ENCODE measurements at places on chromosomes 3 and 15.

DNA sequence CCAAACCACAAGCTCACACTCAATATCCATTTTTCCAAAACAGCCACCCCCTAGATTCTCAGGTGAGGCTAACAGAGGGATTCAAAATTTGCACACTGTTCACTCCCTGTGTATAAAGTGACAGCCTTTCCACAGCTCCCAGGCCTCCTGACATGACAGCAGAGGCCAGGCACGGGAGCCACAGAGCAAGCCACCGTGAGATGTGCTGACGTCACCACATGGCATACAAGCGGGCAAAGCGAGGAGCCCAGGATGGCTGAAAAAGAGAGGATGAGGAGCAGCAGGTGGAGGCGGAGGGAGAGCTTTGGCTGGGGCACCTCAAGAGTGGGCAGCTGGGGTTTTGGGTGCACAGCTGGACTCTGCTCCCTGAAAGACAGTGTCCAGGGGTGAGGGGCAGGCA lies 27.1 kb downstream of the EHD4 start:
- DNase-seq, result no peak

DNA sequence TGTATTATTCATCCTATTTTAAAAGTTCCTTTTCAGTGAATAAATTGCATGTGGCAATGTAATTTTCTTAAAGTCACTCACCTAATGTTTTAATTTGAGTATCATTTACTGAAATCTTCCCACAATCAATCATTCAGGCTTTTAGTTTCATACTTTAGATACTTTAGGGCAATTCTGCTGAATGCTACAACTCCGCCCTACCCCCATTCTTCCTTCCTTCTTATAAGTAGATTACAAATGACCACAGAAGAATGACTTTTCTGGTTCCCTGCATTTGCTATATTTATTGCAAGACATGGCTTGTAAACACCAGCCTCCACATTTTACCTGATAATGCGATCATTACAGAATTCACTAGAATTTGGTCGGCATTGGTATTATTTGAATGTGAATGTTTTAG lies 1061.9 kb downstream of the FHIT start:
- DNase-seq, result no peak

- DNase-seq, result no peak
These were observed at the start of gene GABRB3 for GRCh38 chr15:26772154-26773066. Gene GABRB3 (minus strand): TSS chr15:26773066.

GRCh38 chr3:99878005-99878404 lies 60.3 kb downstream of the CMSS1 start:
- DNase-seq, result no peak

- DNase-seq, result no peak
These were observed 14.9 kb upstream of the C3orf22 start for GRCh38 chr3:126573492-126574117.

DNA sequence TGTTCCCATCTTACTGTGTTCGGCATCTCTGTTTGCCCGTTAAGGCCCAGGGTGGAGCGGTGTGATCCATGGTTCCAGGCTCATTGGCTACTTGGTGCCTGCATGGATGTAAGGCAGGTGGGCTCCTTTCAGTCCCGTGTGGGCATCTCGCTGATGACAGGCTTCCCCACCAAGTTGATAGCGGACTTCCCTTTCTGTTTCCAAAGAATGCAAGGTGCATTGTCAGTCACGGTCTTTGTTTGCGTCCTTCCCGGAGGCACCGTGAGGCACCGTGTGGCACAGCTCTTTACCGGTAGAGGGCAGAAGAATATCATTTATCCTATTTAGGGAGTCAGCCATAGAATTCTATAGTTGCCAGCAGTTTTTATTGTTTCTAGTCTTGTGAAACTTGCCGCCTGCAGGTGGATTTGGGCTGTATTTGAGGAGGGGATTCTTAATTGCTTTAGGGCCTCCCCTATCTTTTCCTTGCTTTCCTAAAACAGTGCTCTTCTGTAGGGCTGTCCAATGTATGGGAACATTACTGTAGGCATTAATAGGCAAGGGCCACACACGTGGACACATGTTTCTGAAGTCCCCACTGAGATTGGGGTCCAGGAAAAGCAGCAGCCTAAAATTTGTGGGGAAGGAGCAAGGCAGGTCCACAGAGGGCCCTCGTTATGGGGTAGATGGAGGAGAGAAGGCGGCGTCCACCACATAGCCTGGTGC lies 244.1 kb downstream of the SLCO3A1 start:
- peak; percentile 40 for DNase-seq

GRCh38 chr15:91553196-91553854 lies 300.2 kb upstream of the SLCO3A1 start:
- DNase-seq, result no peak

- DNase-seq, result no peak
These were observed 2.3 kb upstream of the GOLGA8A start for GRCh38 chr15:34439878-34440277.

DNA sequence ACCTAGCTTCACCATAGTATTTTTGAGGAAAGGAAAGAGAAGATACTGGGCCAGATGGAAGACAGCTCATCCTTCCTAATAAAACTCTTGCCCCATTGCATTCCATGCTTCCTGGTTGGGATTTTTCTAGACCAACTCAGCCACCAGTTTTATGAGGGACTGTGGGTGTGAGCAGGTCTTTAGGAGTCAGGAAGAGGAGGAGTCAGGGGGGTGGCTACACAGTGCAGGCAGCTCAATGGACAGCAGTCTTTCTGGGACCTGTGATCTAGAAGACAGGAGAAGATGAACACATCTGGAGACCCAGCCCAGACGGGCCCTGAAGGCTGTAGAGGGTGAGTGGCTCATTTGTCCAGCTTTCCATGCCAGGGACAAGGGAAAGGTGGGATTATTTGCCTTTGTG lies at the start of gene NOX5:
TSS of gene NOX5 (plus strand) at position 242 of the 400 bp plus-strand sequence. CDS start at position 283, 41 bp downstream.
- DNase-seq, result no peak

- no peak for DNase-seq
These were observed 159.2 kb upstream of the PPP2R3A start for GRCh38 chr3:135806317-135806716.

- no peak for DNase-seq
These were observed 43.5 kb downstream of the KLF15 start for GRCh38 chr3:126313580-126314304.
